ENCODE measurements at places on chromosomes 7 and 10.

GRCh38 chr10:66258693-66259092 lies 667.1 kb upstream of the LRRTM3 start:
- no peak for DNase-seq

DNA sequence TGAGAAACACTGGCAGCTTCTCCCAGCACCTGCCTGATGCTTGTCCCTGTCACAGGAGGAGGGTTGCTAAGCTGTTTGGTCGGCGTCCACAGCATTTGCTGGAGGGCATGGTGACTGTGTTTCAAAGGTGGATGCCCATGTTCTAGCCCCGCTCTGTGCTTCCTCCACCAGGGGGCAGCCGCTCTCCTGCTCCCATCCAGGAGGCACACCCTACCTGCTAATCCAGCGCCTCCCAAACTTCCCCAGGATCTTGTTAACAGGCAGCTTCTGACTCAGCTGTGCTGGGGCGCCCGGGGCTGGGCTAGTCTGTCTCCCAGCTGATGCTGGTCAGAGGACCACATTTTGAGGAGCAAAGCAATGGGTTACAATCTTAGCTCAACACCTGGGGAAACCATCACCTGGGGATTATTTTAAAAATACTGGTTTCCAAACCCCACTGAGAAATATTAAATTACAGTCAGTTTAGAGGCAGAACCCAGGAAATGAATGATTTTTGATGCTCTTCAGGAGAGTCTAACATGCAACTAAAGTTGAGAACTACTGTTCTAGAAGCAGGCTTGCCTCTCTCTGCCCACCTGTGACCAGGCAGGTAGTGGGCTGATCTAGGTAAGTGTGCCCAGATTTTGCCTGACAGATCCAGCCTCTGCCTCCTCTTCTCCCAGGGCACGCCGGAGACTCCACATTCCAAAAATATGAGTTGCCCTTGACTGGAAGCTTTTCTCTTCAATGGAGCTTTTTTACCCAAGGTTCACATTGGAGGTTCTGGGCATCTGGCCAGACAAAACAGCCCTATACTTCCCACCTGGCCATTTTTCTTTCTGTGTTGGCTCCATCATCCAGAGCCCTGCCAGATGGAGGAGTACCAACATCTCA lies 92.7 kb upstream of the GPR26 start:
- DNase-seq = no peak

GRCh38 chr10:31031558-31032257 lies at the start of gene ZNF438:
Gene ZNF438, minus strand, starts transcription at chr10:31031865. Its CDS starts 154,831 bp downstream, at chr10:30877034.
- peak; percentile 96 for DNase-seq

GRCh38 chr7:152556013-152556755 lies 119.8 kb downstream of the XRCC2 start:
- DNase-seq = no peak

DNA sequence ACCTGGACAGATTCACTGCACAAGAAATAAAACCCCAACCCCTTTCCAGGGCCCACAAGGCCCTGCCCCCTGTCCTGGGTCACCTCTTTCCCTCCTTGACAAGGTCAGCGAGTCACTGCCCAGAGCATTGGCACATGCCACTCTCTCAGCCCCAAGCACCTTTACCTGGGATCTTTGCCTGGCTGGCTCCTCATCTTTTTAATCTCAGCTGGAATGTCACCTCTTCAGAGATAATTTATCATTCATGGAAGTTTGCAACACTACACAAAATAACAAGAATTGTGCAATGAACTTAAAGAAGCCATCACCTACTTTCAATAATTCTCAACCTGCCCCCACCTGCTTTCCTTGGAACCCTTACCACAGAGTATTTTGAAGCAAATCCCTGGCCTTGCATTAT lies 19.2 kb downstream of the ANTXRL start:
- no peak for DNase-seq

DNA sequence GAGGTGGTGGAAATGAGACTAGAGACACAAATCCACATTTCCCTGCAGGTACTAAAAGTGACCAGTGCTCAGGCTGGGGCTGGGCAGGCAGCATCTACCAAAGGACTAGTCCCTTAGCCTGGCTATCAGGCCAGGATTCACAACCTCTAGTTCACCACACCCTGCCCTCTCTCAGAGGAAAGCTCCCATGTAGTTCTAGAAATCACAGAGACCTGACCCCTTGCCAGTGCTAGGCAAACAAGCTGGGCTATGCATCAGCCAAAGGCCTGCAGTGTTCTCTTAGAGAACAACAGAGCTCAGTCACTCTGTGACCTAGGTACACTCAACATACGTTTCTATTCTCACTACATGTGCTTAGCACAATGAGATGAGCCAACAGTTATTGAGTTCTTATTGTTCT lies 26.7 kb upstream of the LRRC4 start:
- no peak for DNase-seq

DNA sequence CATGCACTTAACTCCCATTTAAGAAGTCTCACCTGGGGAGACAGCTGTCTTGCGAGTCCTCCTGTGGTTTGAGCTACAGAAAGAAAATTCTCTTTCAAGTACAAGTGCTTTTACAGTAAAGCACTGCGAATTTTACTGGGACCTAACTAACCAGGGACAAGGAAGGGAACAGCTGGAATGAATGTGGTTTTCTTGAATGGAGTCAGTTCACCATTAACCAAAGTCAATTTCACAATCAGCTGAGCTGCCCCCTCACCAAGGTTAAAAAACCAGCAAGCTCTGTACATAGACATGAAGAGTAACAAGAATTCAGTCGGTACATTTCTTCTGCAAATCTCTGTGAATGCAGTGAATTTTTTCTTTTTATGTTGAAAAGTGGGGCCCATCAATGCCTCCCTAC lies 56.3 kb downstream of the GFRA1 start:
- no peak for DNase-seq

DNA sequence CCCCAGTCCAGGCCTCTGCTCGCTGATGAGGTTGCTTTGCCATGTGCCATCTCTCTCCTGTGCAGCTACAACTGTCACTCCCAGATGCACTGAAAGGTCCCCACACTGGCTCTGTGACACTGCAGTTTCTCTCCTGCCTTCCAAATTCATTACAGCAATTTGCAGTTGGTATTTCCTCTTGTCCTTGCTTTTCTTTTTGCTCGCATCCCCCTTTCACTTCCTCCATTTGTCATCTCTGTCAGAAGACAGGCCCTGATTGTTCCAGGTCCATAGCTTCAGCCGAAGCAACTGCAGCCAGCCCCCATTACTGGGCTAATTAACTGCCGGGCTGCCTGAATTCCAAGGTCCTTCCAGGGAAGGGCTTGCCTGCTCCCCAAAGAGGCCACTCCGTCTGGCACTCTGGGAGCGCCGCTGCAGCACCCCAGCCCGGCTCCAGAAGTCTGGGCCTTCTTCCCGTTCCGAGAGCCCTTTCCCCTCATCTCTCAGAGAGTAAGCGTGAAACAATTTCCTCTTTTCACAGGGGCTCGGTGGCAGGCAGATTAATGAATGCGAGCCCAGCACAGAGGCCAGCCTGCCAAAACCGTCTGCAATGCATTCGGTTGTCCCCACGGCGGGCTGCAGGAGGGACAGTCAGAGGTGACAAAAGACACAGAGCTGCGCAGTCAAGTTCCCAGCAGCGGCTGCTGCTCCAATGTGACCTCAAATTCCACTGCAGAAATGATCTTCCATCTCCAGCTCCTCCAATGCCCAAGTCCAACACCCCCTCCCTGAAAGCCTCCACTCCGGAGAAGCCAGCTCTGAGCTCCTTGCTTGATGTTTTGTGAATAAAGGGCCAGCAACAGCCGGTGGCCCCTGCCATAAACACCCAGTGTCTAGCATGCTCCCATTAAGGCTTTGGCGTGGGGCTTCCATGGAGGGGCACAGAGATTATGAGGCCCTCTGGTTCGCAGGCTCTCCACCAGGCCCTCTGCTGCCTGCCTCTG lies 279.4 kb upstream of the HABP2 start:
- peak; percentile 64 for DNase-seq

DNA sequence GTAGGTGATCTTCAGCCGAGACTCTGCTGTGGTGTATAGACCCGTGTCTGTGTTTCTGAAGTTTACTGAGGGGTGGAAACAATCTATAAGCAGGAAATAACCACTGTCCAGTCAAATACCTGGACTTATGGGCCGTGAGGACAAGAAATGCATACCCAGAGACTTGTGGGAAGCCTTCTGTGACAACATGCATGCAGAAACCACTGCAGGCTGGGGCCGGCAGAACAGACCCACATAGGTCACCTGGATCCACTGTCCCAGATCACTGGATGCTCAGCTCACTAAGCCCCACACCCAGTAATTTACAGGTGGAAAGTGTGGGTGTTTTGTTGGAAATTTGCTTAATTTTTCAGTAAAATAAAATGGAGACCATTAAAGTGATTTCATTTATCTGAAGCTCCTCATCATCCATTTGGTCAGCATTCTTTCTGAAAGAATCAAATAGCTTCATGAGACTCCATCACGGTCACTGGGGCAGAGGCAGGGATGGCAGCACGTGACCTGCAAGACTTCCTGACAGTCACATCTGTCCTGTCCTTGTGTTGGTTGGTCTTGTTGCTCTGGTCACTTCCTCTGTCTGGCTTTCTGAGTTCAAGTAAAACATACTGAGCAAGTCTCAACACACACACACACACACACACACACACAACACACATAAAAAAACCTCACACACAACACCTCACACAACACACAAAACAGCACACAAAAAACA lies 108.3 kb downstream of the TNS3 start:
- no peak for DNase-seq

DNA sequence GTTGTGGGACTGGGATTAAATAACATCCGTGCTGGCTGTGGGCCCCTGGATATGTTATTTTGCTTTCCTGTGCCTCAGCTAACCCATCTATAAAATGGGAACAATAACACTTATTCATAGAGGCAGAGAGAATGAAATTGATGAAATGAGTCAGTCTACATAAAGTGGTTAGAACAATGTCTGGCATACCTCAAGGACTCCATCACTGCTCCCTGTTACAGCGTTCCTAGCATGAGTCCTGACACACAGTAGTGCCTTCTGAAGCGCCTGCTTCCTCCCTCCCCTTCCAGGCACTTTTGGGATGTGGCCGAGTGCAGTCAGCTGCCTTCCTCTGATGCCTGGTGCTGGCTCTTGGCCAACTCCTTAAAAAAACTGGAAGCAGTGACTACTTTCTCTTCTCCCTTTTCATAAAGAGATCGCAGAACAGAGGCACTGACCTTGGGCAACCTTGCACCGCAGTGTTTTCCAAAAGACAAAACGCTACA lies 108.4 kb upstream of the ZMIZ1 start:
- DNase-seq = peak; percentile 85

- peak; percentile 69 for DNase-seq
These were observed 155.4 kb downstream of the DYNC1I1 start for GRCh38 chr7:95927756-95928155.

GRCh38 chr10:12720217-12720981 lies 281.1 kb downstream of the CCDC3 start:
- DNase-seq = peak; percentile 90

GRCh38 chr7:7761340-7761973 lies 43.0 kb upstream of the RPA3 start:
- no peak for DNase-seq

DNA sequence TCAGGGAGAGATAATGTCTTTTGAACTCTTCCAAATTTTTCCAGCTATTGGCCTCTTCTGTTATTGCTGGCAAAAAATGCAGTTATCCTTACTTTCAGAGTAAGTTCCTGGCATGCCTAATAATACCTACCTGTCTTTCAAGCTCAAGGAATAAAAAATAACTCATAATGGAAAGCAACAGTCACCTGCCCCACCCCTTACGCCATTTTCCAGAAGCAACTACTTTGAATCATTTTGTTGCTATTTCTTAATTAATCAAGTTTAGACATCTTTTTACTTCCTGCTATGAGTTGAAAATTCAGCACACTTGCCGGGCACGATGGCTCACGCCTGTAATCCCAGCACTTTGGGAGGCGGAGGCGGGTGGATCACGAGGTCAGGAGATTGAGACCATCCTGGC lies 23.0 kb upstream of the CDK13 start:
- no peak for DNase-seq
